ENCODE measurements at places on chromosomes 11 and 22.

DNA sequence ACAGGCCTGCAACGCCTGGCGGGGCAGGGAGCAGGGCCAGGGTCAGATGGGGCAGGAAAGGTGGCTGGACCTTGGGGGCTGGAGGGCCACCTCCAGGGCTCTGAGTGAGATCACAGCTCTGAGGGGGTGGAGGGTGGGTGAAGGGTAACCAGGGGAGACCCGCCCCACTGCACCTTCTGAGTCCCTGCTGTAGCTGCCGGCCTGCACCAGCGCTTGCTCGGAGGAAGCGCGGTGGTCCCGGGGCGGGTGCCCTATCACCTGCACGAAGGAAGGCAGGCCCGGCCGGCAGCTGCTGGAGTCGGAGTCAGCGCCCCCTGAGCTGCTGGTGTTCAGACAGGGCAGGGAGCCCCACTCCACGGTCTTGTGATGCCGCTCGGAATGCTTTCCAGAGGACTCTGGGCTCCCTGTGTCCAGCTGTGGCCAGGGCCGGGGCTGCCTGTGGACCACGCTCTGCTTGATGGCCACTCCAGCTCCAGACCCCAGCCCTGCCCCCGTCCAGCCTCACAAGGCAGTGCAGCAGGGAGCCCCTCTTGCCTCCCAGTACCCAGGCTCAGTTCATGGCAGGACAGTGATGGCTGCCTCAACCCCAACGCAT lies 3.8 kb downstream of the LMNTD2 start:
- no peak for DNase-seq

DNA sequence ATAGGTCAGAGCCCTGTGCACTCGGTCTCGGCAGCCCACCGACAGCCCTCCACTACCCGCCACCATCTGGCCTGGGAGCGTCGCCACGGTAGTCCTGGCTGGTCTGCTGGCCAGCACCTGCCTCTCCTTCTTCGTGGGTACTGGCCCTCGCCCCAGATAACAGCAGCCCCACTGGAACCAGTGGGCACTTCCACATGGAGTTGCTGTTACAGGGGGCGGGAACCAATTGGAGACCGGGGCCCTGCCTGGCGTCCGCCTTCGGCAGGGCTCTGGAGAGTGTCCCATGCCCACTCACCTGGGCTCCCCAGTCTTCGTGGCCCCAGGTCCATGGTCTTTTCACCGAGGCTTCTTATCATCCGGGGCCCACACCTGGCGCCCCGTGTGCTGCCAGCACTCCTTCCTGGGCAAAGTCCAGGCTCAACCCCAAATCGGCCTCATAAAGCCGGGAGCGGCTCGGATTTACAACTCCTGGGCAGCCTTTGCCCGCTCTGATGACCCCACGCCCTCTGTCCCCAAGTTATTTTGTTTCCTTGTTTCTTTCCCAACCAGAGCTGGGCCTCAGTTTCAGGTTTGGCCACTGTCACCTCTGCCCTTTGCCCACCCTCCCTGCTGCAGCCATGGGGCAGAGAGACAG lies 12.9 kb upstream of the EHD1 start:
- no peak for DNase-seq

DNA sequence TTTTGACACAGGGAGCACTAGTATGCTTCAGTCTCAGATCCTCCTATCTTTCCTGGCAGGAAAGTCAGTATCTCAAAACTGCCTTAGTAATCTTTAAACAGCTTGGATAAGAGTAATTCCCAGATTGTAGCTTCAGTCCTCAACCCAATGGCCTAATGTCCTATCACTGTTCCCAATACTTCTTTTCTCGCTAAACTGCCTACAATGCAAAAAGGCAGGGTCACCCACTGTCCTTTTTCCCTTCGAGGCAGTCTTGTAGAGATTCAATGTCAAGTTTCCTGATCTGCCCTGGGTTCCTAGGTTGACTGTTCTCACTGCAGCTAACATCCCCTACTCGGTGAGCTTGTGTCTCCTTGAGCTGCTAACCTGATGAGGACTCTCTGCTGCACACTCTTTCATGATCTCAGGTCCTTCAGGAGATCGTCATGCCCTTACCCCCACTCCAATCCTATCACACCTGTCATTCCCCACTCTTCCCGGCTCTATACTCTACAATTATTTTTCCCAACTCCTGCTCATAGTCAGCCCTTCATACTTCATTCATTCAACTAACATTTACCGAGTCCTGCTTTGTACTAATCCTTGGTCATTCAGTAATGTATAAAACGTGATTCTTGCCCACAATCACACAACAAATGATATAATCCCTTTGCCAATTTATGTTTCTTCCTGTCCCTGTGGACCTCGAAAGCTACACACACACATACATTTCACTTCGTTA lies 904 bp downstream of the C2CD3 start:
- DNase-seq, result no peak

- no peak for DNase-seq
These were observed 19.8 kb upstream of the CDON start for GRCh38 chr11:126082251-126083109.

GRCh38 chr11:110530900-110531741 lies 101.4 kb downstream of the FDX1 start:
- DNase-seq, result no peak

GRCh38 chr22:29157759-29158535 lies 47.7 kb upstream of the EMID1 start:
- no peak for DNase-seq

DNA sequence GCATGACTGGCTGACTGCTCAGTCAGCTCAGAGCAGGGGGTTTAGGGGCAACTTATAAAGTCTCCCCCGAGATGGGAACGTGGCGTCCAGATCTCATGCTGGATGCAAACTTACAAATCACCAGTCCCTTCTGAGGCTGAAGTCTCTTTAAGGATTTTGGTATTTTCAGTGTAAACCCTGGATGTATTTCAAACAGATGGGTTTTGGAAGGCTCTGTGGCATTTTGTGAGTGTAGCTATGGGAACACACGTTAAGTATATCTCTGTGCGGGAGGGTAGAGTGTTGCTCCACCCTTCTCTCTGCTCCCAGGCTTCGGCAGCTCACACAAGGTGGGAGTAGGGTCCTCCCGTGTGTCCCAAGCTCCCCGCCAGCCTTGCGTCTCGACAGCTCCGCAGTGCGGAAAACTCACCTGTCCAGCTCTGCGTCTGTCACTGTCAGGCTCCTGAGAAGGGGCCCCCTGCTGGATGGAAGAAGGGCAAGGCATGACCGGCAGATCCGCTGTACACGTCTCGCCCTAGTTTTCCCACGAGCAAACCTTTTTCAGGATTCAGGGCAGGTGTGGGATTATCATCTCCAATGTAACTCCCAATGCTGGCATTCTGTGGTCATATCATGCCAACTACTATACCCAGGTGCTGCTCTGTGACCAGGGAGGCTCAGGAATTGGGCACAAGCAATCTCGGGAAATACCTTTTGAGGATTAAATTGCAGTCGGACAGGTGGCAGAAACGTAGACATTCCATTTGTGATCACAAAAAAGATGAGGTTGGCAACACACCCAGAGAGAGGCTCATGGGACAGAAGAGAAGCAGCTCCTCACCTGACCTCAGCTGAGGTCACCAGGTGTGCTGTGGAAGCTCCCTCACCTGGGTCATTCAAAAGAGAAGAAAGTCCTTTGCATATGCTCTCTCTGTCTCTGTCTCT lies 313.9 kb upstream of the B3GAT1 start:
- no peak for DNase-seq

DNA sequence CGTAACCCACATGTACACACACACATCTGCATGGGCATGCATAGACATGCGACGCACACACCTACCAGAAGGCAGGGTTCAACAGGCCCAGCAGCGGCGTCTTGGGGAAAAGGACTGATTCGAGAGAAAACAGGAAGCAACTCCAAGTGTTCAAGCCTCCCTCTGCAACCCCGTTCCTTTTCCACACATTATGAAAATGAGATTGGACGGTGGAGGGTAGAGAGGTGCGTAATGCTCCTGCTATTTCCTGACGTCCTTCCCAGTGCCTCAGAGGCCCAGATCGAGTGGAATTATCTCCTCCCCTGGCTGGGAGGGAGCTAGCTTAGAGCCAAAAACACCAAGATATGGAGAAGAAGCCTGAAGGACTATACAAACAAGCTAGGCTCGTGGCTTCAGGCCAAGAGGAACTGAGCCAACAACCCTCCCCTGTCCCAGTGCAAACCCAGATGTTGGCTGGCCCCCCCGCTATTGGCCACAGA lies 289.2 kb downstream of the MN1 start:
- DNase-seq, result peak; percentile 54

- DNase-seq, result peak; percentile 51
These were observed 83.8 kb downstream of the ME3 start for GRCh38 chr11:86588566-86589090.

DNA sequence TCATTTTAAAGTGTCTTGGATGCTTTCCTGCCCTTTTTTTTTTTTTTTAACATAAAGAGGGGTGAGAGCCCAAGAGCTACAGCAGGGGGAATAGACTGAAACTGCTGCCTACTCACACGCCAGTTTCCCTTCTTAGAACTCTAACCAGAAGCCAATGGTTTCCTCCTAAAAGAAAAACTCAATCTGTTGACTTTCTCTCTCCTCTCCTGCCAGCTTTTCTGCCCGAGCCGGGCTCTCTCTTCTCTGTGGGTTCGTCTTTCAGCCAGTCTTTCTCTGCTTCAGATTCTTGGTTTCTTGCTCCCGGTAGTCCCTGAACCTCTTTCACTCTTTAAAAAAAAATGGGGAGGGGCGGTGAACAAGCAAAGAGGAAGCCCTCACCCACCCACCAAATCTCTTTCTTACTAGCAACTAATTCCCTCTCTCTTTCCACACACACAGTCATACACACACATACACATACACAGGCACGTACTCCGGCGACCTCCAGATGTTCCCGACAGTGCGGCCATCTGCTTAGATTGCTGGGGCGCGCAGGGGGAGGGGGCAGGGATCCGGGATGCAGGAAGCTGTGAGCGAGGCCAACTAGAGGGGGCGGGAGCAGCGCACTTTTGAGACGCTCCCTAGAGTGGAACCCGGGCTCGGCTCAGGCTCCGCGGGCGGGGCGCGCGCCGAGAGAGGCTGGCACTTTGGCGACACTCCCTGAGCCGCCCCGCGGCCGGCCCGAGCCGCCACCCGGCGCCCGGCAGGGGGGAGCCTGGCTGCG lies 444 bp upstream of the TSKU start:
- peak; percentile 81 for DNase-seq

GRCh38 chr11:78768345-78768744 lies 193.7 kb upstream of the NARS2 start:
- DNase-seq, result no peak

DNA sequence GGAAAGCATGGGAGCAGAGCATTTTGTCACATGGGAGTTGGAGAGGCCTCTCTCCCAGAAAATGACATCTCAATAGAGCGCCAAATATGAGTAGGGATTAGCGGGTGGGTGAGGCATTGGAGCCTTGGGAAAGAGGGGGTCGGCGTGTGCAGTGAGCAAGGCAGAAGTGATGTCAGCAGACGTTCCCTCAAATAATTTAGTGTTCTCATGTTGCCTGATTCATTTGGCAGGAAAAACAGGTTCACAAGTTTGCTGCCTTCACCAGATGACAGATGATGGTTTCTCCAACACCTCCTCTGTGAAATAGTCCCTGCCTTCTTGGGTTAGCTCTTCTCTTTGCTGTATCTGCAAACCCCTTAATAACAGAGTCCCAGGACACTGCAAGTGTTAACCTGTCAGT lies 118.5 kb upstream of the ARHGAP20 start:
- DNase-seq, result no peak

DNA sequence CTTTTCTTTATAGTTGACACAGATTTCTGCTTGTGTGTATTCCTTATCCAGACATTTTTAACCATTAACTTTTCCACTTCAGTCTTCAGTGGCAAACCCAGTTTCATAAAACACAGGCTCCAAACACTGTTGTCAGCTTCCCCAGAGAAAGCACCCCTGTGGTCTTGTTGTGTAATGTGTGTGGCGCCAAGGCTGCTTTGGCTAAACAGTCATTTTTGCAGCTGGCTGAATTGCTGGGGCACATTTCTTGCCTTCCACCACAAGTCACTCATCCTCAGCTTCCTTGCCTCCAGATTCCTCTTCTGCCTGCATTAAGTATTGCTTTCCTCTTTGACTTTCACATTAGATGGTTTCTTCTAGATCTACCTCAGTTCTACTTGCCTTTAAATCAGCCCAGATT lies 40.5 kb downstream of the ARHGAP1 start:
- no peak for DNase-seq

DNA sequence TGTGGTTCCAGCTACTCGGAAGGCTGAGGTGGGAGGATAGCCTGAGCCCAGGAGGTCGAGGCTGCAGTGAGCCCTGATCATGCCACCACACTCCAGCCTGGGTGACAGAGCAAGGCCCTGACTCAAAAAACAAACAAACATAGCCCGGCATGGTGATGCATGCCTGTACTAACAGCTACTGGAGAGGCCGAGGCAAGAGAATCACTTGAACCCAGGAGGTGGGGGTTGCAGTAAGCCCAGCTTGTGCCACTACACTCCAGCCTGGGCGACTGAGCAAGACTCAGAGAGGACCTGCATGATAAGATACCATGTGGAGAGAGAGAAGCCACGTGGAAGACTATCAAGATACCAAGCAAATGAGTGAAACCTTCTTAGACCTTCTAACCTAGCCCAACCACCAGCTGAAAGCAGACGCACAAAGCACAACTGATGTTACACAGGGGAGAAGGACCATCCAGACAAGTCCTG lies 36.1 kb downstream of the AMBRA1 start:
- DNase-seq, result no peak

Data from common myeloid progenitor, CD34-positive (primary cell).